Daoy (cell line): ENCODE measurements at places on chromosomes 5 and 9. TPM values are rescaled to one million over a fixed set of nuclear protein-coding genes. Genes with fewer than 3 reads are reported as not detected.

DNA sequence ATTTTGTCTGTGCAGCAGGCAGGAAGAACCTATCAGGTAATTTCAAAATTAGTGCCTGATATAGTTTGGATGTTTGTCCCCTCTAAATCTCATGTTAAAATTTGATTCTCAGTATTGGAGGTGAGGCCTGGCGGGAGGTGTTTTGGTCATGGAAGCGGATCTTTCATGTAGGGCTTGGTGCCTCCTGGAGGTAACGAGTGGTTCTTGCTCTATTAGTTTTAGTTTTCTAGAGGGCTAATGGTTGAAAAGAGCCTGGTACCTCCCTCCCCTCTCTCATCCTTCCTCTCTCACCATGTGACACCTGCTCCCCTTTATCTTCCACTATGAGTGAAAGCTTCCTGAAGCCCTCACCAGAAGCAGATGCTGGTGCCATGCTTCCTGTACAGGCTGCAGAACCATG, 106.3 kb downstream of the DRD1 start:
- DNase-seq = no peak

GRCh38 chr5:170576602-170577535, 73.0 kb downstream of the KCNIP1 start:
- DNase-seq = no peak

DNA sequence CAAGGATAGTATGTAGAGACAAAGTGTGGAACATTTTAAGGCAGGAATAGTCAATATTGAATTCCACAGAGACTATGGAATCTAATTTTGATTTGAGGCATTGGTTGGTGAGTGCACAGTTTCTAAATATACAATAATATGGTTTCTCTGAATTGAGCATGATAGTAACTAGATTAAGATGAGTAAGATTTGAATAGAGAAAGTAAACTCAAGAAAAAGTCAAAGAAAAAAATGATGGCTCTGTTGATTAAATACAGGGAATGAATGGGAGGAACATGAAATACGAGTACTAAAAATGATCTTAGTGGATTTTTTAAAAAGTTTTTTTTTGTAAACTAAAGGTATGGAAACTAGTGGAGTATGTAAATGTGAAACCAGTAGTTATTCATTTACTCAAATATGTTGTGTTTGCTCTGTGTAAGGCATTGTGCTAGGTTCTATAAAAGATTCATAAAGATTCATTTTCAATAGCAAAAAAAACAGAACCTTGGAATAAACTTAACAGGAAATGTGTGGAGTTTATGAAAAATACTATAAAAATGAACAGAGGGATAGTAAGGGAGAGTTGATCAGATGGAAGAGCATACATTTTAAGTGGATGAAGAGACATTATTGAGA, 101.2 kb downstream of the ZCCHC7 start:
- DNase-seq = no peak

DNA sequence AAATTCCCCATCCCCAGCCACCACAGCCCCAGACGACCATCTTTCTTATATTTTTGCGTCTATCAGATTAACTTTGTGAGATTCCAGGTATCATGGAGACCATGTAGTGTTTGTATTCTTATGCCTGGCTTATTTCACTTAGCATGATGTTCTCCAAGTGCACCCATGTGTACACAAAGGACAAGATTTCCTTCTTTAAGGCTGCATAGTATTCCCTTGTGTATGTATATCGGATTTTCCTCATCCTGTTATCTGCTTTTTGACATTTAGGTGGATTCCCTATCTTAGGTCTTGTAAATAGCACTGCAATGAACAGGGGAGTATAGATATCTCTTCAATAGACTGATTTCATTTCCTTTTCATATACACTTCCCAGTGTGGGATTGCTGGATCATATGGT, 5.3 kb upstream of the TAF11L2 start:
- no peak for DNase-seq

LCN1 gene
- not detected in 2 replicates for total RNA-seq

SPATA31D4 gene
- not detected in 2 replicates for total RNA-seq
